ENCODE measurements at places on chromosomes 16 and 17. TPM values are rescaled to one million over a fixed set of nuclear protein-coding genes. Genes with fewer than 3 reads are reported as not detected.

DNA sequence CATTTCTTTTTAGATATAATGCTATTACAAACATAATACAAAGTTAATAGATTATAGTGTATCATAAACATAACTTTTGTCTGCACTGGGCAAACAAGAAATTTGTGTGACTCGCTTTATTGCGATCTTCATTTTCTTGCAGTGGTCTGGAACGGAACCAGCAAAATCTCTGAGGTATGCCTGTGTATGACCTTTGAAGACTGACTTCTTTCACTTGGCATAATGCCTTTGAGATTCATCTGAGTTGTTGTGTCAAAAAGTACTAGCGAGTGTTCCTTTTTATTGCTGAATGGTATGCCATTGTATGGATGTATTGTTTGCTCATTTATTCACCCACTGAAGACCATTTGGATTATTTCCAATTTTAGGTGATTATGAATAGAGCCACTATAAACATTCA is 69.2 kb downstream of the TANC2 start:
- no peak overlapping the region for H3K27ac ChIP-seq
- peaks cover 2% of the 10 kb centered on the region for H3K27me3 ChIP-seq
- no peak for DNase-seq
- H3K36me3 ChIP-seq, result peaks cover 2% of the 10 kb centered on the region

- no peak overlapping the region for H3K4me3 ChIP-seq
- H3K27ac ChIP-seq, result no peak overlapping the region
- H3K27me3 ChIP-seq, result no peaks in the 10 kb centered on the region
- no peak for DNase-seq
- no peaks in the 10 kb centered on the region for H3K4me1 ChIP-seq
- peaks cover 24% of the 10 kb centered on the region for H3K36me3 ChIP-seq
Observed at GRCh38 chr17:37098910-37099664, 150.3 kb downstream of the AATF start.

GRCh38 chr17:43641416-43641815 is 20.3 kb downstream of the MEOX1 start:
- no peak overlapping the region for H3K4me3 ChIP-seq
- H3K27ac ChIP-seq, result peak overlapping the region; percentile 20
- no peak for DNase-seq
- H3K36me3 ChIP-seq, result no peaks in the 10 kb centered on the region
- H3K4me1 ChIP-seq, result peaks cover 17% of the 10 kb centered on the region

DNA sequence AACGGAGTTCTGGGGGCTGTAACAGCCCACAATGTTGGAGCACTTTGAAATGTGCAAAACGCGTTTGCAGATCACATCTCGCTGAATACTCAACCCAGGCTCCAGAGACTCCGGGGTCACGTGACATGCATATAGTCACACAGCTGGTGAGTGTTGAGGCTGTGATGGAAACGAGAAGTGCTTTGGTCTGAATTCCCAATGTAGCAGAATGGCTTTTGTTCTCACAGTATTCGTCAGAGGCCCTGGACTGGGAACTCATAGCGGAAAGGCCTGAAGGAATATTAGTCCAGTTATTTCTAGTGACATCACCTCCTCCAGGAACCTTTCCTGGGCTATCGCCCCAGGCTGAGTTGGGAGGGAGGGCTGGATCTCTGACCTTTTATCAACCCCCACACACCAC is 95.8 kb upstream of the CRHR1 start:
- no peak overlapping the region for H3K27ac ChIP-seq
- DNase-seq, result no peak
- peaks cover 19% of the 10 kb centered on the region for H3K27me3 ChIP-seq

- H3K36me3 ChIP-seq, result no peaks in the 10 kb centered on the region
- peaks cover 9% of the 10 kb centered on the region for H3K27me3 ChIP-seq
- H3K4me3 ChIP-seq, result no peak overlapping the region
- no peaks in the 10 kb centered on the region for H3K4me1 ChIP-seq
- DNase-seq, result no peak
Observed at GRCh38 chr16:80299416-80299815, 241.4 kb upstream of the DYNLRB2 start.

- DNase-seq, result no peak
- no peaks in the 10 kb centered on the region for H3K27me3 ChIP-seq
- no peaks in the 10 kb centered on the region for H3K36me3 ChIP-seq
- H3K4me1 ChIP-seq, result peaks cover under 1% of the 10 kb centered on the region
- H3K27ac ChIP-seq, result no peak overlapping the region
- no peak overlapping the region for H3K4me3 ChIP-seq
Observed at GRCh38 chr17:31427684-31428083, 36.2 kb downstream of the RAB11FIP4 start.

- no peaks in the 10 kb centered on the region for H3K4me1 ChIP-seq
- no peaks in the 10 kb centered on the region for H3K36me3 ChIP-seq
- H3K4me3 ChIP-seq, result no peak overlapping the region
- no peaks in the 10 kb centered on the region for H3K27me3 ChIP-seq
- no peak for DNase-seq
Observed at GRCh38 chr16:48958681-48959080, 323.0 kb downstream of the CBLN1 start.

GRCh38 chr16:21203155-21203797 is 8.1 kb downstream of the ZP2 start:
- DNase-seq, result no peak
- H3K27me3 ChIP-seq, result no peaks in the 10 kb centered on the region
- no peak overlapping the region for H3K27ac ChIP-seq
- no peaks in the 10 kb centered on the region for H3K4me1 ChIP-seq
- no peaks in the 10 kb centered on the region for H3K36me3 ChIP-seq

DNA sequence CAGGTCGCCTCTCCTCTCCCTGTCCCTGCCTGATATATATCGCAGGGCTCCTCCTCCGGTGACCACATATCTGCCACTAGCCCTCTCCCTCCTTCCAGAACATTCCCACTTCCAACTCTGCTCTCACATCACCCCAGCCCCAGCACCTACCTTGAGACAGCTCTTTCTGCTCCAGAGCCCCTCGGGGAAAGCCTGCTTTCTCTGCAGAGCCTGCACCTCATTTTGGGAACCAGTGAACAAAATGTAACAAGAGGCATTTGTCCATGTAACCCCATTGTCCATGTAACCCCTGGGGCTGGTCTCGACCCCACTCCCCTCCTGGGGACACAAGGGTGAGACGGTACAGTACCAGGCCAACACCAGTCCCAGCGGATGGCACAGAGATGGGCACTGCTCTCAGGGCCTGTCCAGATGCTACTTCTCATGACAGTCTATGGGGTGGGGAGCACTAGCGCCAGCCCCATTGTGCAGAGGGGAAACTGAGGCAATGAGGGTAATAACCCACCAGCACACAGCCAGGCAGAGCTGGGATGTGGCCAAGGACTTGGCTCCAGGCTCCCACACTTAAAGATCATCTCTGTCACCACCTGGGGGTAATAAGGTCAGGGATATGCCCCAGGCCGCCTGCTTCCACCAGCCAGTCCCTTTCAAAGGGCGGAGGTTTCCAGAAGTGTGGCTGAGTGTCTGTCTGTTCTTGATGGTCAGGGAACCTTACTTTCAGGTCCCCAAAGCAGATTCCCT is 42.9 kb downstream of the TBC1D16 start:
- peak overlapping the region; percentile 86 for H3K4me3 ChIP-seq
- H3K27ac ChIP-seq, result peak overlapping the region; percentile 91
- peaks cover 10% of the 10 kb centered on the region for H3K36me3 ChIP-seq
- peak; percentile 25 for DNase-seq

DNA sequence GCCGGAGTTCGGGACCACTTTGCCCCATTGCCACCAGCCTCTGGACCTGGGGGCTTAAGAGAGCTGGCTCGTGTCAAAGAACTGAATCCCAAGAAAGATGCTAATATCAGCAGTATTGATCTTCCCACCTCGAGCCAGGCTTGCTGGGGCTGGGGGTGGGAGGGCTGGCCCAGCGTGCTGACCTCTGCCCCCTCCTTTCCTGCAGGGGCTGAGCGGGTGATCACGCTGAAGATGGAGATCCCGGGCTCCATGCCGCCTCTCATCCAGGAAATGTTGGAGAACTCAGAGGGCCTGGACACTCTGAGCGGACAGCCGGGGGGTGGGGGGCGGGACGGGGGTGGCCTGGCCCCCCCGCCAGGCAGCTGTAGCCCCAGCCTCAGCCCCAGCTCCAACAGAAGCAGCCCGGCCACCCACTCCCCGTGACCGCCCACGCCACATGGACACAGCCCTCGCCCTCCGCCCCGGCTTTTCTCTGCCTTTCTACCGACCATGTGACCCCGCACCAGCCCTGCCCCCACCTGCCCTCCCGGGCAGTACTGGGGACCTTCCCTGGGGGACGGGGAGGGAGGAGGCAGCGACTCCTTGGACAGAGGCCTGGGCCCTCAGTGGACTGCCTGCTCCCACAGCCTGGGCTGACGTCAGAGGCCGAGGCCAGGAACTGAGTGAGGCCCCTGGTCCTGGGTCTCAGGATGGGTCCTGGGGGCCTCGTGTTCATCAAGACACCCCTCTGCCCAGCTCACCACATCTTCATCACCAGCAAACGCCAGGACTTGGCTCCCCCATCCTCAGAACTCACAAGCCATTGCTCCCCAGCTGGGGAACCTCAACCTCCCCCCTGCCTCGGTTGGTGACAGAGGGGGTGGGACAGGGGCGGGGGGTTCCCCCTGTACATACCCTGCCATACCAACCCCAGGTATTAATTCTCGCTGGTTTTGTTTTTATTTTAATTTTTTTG is 8.5 kb downstream of the GJD3 start:
- DNase-seq, result no peak
- peaks cover 4% of the 10 kb centered on the region for H3K27me3 ChIP-seq
- peaks cover 2% of the 10 kb centered on the region for H3K36me3 ChIP-seq

- H3K27me3 ChIP-seq, result no peaks in the 10 kb centered on the region
- peaks cover 7% of the 10 kb centered on the region for H3K4me1 ChIP-seq
- no peak overlapping the region for H3K4me3 ChIP-seq
- DNase-seq, result no peak
- H3K27ac ChIP-seq, result no peak overlapping the region
- H3K36me3 ChIP-seq, result no peaks in the 10 kb centered on the region
Observed at GRCh38 chr16:48409839-48410632, 24.8 kb upstream of the SIAH1 start.

- no peak overlapping the region for H3K4me3 ChIP-seq
- H3K36me3 ChIP-seq, result no peaks in the 10 kb centered on the region
- H3K4me1 ChIP-seq, result peaks cover 11% of the 10 kb centered on the region
- DNase-seq, result peak; percentile 36
- no peaks in the 10 kb centered on the region for H3K27me3 ChIP-seq
- no peak overlapping the region for H3K27ac ChIP-seq
Observed at GRCh38 chr17:45873728-45874127, 20.6 kb upstream of the MAPT start.

- peaks cover 36% of the 10 kb centered on the region for H3K27me3 ChIP-seq
- peak; percentile 89 for DNase-seq
- H3K4me1 ChIP-seq, result peaks cover 12% of the 10 kb centered on the region
- no peak overlapping the region for H3K27ac ChIP-seq
- peak overlapping the region; percentile 43 for H3K4me3 ChIP-seq
- H3K36me3 ChIP-seq, result no peaks in the 10 kb centered on the region
Observed at GRCh38 chr16:89201439-89202377, 1.4 kb upstream of the SLC22A31 start.

DNA sequence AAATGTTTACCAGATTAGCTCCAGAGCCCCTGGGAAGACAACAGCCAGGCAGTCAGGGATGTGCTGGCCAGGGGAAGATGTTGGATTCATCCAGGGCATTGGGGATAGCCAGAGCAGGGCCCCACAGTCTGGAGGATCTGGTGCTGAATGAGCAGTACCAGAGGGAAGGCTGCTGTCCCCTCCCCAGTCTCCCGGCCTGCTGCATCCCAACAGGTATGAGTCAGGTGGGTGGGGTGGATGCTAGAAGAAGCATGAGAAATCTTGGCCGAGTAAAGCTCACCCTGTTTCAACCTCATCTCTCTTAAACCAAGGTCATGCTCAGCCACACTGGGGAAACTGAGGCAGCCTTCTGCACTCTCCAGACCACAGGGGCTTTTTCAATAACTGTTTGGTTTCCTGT is 71.9 kb upstream of the SEC14L1 start:
- no peak overlapping the region for H3K27ac ChIP-seq
- no peak overlapping the region for H3K4me3 ChIP-seq
- peaks cover 1% of the 10 kb centered on the region for H3K4me1 ChIP-seq
- peaks cover 20% of the 10 kb centered on the region for H3K27me3 ChIP-seq

GRCh38 chr17:40337351-40337750 is 27.2 kb downstream of the GJD3 start:
- peaks cover 3% of the 10 kb centered on the region for H3K36me3 ChIP-seq
- DNase-seq, result no peak
- peaks cover 59% of the 10 kb centered on the region for H3K4me1 ChIP-seq
- peak overlapping the region; percentile 73 for H3K27ac ChIP-seq

DNA sequence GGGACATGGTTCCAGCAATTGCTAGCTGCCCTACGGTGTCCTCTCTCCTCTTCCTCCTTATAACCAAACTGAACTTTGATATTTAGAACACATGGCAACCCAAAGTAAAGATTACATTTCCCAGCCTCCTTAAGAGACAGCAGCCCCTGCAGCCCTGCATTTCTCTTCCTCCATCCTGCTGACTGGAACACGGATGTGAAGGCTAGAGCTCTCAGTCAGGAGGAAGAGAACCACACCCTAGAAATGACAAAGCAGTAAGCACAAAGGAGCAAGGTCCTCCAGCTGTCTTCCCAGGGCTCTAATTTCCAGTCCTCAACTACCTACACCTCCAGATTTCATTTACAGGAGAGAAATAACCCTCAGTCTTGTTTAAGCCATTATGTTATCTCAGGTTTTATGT is 10.9 kb downstream of the DYNC1LI2 start:
- peaks cover 12% of the 10 kb centered on the region for H3K4me1 ChIP-seq
- H3K27ac ChIP-seq, result peak overlapping the region; percentile 0
- H3K36me3 ChIP-seq, result peaks cover 12% of the 10 kb centered on the region

GRCh38 chr16:54926166-54926838 is 4.4 kb upstream of the IRX5 start:
- H3K27ac ChIP-seq, result no peak overlapping the region
- H3K4me3 ChIP-seq, result no peak overlapping the region
- H3K4me1 ChIP-seq, result peaks cover 16% of the 10 kb centered on the region

DNA sequence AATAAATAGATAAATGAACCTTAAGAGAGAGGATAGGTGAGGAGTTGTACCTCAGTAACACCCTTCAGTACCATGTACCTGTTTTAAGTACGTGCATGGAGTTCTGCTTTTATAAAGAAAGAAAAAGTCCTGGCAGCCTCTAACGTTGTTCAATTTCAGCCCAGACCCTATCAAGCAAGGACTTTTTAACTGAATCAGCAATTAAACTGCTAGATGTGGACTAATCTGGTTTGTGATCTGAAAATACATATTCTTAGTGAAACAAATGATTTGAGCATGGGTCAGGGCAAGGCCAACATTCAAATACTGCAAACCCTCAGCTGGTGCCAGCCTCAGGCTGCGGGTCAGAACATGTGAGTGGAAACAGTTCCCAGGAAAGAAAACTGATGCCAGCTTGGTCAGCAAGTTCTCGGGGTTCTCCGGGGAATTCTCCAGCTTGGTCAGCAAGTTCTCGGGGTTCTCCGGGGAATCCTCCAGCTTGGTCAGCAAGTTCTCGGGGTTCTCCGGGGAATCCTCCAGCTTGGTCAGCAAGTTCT is 84.5 kb downstream of the MRM3 start:
- no peak for DNase-seq
- peaks cover 27% of the 10 kb centered on the region for H3K27me3 ChIP-seq
- no peak overlapping the region for H3K27ac ChIP-seq
- no peaks in the 10 kb centered on the region for H3K4me1 ChIP-seq

The TBX4 gene
- total RNA-seq, result not detected

The FSCN2 gene
- total RNA-seq, result not detected

The MYH8 gene
- total RNA-seq, result not detected

The NECAB2 gene
- not detected for total RNA-seq

The DPEP3 gene
- total RNA-seq, result not detected

The NAE1 gene
- total RNA-seq, result 108 TPM
